ENCODE measurements at places on chromosomes 3 and 15.

- DNase-seq = no peak
Measured at GRCh38 chr15:34122771-34123183, 20.9 kb downstream of the PGBD4 start.

- DNase-seq = no peak
Measured at GRCh38 chr15:34941831-34942230, 27.7 kb downstream of the AQR start.

GRCh38 chr3:71062037-71062932 lies 521.2 kb downstream of the FOXP1 start:
- no peak for DNase-seq

DNA sequence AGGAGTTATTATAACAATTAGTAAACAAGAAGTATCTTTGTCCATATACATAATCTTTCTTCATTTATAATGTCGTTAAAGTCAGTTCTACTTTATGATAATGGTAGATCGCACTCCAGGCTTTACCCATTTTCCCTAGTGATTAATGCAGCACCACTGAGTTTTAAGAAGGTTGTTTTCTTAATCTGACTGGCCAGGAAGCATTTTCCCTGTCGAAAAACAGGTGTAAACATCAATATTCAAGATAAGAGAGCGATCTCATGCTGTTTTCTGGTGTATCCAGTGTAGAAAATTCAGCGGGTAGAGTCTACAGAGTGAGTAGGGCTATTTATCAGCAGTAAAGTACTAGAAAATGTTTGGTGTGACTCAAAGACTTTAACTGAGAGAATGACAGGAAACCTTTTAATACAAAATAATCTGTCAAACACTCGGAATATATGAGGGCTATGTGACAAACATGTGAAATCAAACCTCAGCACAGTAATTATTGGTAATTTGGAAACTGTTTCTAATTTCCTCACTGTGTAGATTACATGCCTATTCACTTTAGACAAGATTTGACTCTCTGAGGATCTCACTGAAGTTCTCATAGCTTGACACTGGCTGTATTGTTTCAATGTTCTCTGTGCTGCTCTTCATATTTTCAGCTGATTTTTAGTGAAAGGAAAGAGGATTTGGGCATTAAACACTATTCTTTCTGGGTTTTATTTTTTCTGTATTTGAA lies 1013.2 kb downstream of the VGLL3 start:
- DNase-seq = no peak

- DNase-seq = no peak
Measured at GRCh38 chr3:143883151-143883550, 34.9 kb upstream of the SLC9A9 start.

GRCh38 chr15:41886741-41887140 lies 7.1 kb downstream of the SPTBN5 start:
- DNase-seq = no peak

DNA sequence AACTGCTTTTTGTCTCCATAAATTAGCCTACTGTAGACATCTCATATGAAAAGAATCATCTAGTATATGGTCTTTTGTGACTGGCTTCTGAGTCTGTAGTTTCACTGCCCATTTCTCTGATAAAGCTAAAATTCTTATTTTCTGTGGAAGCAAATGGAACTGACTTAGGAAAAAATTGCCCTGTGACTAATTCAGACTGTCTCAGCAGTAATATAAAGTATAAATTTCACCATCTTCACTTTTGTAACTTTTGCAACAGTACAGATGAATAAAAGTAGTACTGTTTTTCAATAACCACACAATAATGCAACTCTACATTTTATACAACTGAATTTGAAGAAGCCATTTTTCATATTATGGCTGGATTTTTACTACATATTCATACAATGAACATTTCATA lies 104.1 kb downstream of the TBC1D5 start:
- no peak for DNase-seq

DNA sequence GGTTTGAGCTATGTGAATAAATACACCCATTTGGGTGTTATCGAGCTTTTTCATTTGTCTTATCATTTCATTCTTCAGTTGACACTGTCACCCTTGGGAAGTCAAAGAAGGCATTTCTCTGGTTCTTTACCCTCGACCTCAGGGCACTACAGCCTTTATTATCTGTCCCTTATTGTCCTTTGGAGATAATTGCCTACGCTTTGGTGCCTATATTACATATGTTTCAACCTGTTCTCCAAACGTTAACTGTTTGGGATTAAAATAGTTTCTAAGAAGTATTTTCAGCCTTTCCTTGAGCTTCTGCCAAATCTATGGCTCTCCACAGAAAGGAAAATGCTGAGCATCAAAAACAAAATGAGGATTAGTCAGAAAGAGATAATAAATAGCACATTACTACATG lies 395.4 kb upstream of the ADAMTS9 start:
- DNase-seq = no peak

DNA sequence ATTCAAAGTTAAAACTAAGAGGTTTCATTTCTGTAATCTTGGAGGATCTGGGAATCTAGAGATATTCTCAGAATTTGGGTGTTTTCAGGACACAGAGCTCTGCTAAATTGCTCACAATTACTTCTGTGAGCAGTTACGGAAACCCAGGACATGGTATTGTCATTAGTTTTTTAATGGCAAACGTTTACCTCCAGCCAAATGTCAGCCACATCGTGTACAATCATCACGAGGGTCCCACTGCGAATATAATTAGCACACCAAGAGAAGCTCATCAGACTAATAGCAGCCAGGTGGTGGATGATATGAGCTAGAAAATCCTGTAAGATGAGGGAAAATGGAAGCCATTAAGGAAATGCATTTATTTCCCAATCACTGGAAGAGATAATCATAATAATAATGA lies 56.0 kb downstream of the CERS3 start:
- no peak for DNase-seq

DNA sequence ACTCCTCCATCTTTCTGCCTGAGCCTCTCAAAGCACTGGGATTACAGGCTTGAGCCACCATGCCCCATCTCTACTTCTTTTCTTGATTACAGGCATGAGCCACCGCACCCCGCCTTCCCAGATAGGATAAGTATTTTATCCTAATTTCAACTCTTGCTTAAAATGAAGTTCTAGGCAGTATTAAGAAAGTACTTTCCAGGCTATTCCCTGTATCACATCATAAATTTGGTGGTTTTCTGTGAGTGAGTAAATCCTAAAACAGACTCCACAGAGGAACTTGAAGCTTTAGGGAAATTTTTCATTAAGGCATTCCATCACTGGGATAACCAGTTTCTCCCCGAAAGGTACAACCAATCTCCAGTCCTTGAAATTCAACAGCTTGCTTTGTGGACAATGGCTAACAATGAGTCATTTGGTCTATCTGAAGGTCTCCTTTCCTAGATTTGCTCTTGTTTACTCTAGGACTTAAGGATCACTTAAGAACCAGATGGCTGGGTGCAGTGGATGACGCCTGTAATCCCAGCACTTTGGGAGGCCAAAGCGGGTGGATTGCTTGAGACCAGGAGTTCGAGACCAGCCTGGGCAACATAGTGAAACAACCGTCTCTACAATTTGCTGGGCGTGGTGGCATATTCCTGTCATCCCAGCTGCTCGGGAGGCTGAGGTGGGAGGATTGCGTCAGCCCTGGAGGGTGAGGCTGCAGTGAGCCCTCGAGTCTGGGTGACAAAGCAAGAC lies 49.7 kb upstream of the SKIL start:
- DNase-seq = no peak

DNA sequence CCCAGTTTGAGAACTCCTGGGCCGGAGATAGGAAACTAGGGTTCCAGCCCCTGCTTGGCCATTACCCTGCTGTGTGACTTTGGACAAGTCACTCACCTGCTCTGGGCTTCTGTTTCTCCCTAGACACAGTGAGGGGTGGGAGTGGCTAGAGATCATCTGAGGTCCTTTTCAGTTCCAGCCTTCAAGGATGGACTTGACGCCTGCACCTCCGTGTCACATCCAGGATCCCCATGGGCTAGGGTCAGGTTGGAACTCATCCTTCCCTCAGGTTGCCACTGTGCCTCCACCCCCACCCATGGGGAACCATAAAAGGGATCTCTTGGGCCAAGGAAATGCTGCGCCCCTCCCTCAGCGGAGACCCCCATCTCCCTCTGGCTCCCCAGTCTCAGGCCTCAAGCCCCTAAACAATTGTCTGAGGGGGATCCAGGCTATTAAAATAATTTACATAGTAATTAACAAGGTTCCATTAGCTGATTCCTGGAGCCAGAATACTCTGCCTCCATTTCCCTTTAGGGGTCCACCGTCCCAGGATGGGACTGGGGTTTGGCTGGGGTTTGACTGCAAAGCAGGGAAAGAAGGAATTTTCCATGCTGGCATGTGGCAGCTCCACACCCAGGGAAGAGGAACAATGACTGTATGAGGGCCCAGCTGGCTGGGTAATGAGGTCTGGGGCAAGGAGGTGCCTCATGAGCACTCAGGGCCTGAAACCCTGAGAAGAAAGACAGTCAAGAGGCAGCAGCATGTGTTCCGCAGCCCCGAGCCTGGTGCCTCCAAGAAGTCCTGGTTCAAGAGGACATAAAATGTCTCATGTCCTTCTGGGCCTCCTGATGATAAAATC lies 177.7 kb downstream of the SMAD6 start:
- no peak for DNase-seq

DNA sequence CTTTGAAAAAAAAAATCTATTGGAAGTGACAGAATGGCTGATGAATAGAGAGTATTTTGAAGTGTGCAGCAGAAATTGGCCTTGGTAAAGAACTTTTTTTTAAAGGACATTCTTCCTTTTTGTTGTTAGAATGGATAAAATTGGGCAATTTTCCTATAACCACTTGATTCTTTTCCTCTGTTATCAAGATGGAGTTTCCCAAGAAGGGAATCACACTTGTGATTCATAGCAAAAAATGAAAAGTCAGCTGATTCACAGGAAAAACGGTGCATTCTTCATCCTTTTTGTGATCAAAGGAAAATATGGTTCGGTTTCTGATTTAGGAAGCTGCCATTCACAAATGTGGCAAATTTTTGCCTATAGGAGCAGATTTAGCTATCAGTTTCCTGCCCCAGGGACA lies 486.8 kb downstream of the GBE1 start:
- DNase-seq = no peak

- DNase-seq = no peak
Measured at GRCh38 chr3:190722181-190722905, 140.2 kb downstream of the GMNC start.

- no peak for DNase-seq
Measured at GRCh38 chr15:95277266-95277665, 1045.9 kb downstream of the MCTP2 start.

- no peak for DNase-seq
Measured at GRCh38 chr3:54780336-54780735, 147.5 kb downstream of the LRTM1 start.

DNA sequence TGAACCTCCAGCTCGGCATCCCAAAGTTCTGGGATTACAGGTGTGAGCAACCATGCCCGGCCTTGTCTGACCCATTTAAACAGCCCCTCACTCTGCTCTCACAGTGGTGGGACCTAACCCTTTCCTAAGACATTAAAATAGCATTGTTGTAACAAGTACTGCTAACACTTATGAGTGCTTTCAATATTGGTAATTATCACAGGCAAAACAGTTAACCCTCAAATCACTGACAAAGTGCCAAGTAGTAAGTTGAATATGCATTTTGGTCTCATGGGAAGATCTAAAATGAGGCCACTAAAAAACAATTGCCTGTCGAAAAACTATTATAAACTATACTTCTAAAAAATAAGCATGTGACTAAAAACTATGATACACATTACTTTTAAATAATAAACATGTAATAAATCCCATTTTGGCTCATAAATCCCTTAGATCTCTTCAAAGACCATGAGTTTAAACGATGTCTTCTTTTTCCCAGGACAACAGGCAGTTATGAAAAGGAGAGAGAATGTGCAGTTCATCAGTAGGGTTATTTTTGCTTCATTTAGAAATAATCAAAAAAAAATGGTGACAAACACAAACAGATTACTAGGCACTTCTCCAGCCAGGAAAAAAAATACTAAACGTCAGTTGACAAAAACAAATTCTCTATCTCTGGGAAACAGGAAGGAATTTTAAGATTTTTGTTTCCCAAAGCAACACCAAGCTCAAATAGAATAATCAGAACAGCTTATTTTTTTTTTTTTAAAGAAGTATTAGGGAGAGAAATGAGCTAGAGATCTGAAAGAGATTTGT lies 95.4 kb downstream of the RFTN1 start:
- no peak for DNase-seq

DNA sequence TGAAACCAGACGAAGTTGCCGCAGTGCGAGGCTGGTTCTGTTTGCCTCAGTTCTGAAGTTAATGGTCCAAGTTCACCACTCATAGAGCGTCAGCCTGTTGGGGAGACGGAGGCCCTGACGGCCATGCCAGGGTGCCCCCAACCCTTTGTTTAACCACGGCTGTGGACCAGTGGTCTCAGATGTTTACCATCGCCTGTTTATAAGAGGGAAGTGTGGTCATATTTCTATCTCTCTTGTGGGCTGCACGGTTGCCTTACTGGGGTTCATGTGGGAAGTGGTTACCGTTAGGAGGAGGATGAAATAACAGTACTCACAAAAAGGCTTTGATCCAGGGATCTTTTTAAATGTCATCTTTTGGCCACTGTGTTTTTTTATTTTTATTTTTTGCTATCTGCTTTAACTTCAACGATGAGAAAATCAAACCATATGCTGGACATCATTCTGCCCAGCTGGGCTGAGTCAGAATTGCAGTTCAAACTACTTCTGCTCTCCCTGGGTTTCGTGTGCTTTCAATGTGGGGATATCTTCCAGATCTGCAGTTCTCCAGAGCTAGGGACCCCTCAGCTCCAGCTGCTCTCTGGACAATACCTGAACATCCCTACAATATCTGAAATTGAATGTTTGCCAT lies 17.8 kb downstream of the SMAD3 start:
- DNase-seq = no peak

GRCh38 chr15:58458076-58458475 lies 26.3 kb downstream of the LIPC start:
- no peak for DNase-seq

GRCh38 chr3:156985711-156986110 lies 159.6 kb downstream of the LEKR1 start:
- DNase-seq = no peak

DNA sequence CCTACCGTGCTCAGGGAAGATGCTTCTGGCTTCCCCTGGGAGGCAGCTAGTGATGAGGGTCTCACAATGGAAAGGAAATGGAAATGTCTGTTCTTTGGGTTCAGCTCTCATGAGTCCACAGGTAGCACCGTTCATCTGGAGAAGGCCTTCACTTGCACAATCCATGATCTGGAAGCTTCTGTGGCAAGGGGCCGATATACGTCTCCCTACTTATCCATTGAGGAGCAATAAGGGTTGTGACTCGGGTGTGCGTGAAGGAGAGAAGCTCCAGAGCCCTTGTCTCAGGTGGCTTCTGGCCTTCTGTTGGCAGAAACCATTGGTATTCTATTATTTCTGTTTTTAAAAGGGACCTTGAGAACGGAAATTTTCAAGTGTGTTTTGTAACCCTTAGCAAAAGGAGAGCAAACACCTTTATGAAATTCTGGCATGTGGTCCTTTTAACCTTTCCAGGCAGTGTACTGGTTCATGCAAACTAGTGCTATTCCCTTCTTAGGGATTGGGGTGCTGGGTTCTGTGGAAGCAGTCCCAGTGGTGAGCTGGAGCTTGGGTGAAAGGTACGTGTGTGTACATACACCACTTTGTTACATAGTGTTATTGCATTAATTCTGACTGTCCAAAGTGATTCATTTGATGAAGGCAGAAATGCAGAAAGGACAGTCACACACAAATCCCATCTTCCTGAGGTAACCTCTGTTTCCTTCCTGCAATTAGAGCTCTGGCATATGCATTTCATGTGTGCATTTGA lies 32.5 kb downstream of the KLF13 start:
- no peak for DNase-seq

GRCh38 chr15:73946795-73947370 lies 20.6 kb downstream of the LOXL1 start:
- no peak for DNase-seq

- DNase-seq = no peak
Measured at GRCh38 chr3:54307566-54308180, 185.3 kb downstream of the CACNA2D3 start.
